ENCODE measurements at places on chromosomes 2 and 18.

DNA sequence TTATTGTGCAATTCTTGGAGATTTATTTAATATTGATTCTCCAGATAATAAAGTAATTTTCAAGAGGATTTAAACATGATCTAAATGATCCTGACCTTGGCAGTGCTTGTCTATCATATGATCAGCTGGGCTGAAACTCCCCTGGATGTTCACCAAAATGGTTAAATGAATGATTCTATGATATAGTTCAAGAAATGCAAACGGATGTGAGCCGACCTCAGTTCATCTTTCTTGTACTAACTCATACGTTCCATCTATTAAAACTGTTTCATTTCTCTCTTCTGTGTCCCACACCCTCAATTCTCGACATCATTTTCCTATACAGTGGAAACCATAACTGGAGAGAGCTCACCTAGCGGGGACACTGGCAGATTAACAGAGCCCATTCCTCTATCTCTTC lies 281.7 kb upstream of the CCDC68 start:
- DNase-seq, result no peak

DNA sequence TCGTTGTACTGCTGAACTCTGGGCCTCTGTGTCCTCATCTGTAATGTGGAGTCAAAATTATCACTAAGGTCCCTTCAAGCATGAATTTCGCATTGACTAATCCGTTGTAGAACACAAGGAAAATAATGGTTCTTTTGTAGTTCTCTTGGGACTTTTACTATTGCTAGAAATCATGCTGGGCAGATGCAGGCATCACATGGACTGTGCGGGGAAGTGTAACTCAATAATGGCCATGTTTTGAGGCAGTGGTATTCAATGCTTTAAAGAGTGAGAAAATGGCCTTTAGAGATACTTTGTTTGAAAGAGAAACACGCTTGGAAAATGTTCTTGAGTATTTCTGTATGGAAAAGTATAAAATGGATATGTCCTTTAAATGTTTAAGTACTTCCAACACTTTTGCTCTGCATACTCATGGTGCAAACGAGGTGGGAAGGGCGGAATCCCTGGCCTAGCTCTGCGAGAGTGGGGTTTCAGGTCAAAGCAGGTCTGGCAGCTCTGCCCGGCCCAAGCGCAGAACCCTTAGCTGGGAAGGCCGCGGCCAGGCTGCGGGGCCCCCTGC lies 117.3 kb upstream of the MSTN start:
- DNase-seq, result no peak

GRCh38 chr2:54867457-54867856 lies 144.0 kb downstream of the EML6 start:
- DNase-seq, result no peak

DNA sequence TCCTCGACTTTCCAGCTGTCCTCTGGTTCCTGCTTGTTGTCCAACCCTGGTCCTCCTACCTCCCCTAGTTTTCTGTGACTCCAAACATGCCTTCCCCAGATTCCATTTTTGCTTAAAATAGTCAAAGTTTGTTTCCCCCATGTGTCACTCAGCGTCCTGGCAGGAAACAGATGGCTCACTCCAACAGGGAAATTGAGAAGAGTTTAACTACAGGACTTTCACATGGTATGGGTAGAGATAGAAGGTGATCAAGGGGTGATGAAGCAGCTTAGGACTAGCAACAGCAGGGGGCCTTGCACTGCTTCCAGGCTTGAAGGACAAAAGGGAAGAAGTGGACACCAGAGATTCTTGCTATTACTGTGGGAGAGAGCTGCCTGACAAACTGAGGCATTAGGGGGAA lies 6.1 kb upstream of the CUL3 start:
- DNase-seq, result no peak

GRCh38 chr2:96147593-96148201 lies 2.5 kb upstream of the DUSP2 start:
- DNase-seq, result no peak

GRCh38 chr2:94987074-94988020 lies 38.2 kb upstream of the MAL start:
- DNase-seq, result no peak

- no peak for DNase-seq
These were observed 298.6 kb upstream of the MAP2 start for GRCh38 chr2:209125291-209125690.

DNA sequence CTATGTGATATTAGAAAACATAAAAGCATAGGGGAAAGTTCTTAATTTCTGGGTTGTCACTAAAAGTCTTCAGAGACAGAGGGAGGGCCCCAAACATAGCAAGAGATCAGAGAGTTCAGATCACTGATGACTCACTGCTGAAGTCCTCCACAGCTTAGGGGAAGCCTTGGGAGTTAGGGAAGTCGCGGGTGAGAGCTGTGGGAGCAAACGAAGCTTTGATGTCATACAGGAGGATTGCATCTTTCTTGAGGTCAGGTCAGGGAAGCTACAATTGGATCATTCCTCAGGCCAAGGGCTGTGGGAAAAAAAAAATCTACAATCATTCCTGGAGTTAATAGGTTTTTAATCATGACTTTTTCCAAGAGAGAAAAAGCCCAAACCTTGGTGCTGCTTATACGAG lies 96.2 kb downstream of the COPS8 start:
- DNase-seq, result peak; percentile 92

DNA sequence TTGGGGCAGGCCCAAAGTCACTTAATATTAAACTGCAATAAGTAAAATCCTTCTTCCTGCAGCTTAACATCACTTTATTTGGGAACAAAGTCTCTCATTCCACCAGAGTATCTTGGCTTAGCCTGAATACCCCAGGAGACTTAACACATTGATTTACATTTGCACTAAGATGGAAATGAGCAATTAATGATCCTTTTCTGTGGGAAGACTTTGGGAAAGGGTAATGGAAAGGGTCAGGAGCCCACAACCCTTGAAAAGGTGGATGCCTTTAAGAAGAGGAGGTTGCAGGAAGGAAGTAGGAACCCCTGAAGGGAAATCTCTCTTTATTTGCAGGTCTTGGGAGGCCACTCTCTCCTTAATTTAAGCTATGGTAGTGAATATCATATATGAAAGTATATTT lies 28.0 kb upstream of the BARD1 start:
- DNase-seq, result no peak

GRCh38 chr2:8255448-8255800 lies 426.4 kb upstream of the ID2 start:
- peak; percentile 34 for DNase-seq

DNA sequence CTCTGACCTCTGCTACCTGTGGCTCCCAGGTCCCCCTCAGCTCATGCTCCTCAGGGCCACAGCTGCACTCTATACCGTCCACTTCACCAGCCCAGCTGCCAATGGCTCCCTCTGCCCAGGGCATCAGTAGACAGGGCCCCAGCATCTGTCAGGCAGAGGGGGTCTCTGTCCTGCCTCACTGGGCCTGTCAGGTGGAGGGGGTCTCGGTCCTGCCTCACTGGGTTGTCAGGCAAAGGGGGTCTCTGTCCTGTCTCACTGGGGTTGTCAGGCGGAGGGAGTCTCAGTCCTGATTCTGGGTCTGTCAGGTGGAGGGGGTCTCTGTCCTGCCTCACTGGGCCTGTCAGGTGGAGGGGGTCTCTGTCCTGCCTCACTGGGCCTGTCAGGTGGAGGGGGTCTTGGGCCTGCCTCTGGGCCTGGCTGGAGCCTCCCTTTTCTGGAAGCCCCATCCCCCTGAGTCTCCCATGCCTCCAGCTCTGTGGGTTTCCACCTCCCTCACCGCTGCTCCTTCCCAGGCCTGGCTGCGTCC lies 19.9 kb downstream of the SNORC start:
- no peak for DNase-seq

GRCh38 chr18:67081482-67082211 lies 434.9 kb downstream of the DSEL start:
- no peak for DNase-seq

GRCh38 chr2:66867063-66867441 lies 432.1 kb downstream of the MEIS1 start:
- DNase-seq, result no peak

All from brain microvascular endothelial cell (primary cell).